ENCODE measurements at places on chromosomes 7 and 10.

- DNase-seq, result no peak
Observed at GRCh38 chr10:131198843-131199242, 112.7 kb downstream of the TCERG1L start.

DNA sequence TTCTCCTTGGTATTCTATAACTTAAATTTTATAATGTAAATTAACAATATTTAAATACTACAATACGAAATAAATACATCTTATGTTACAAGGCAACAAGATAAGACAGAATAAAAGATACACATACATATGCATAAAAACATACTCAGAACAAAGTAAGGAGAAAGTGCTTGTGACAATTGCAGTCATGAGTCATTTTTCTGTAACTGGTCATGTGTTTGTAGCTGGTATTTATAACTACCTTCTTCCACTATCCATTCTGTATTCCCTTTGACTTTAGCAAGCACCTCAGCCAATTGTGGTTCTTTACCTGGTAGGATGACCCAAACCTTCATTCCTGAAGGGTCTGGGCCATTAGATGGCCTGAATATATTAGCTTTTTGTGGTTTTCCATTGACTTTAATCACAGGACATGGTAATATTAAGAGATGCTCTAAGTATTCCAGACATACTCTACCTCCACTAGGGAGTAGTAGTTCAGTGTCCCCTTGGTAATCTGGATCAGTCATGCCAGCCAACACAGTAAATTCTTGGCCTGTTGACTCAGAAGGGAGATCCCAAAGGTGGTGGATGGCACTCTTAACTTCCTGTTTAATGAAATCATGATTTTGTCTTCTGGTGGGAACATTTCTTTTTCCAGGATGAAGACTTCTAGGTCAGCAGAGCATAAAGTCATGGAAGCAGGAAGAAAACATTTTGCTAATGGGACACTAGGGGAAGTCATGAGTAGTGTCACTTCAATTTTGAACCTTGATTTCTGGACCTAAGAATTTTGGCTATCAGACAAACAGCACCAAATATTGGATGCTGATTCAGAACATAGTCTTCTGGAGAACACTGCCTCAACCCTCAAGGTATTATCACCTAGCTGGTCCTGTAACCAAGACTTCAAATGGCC, 733.7 kb upstream of the IGFBP3 start:
- no peak for DNase-seq

DNA sequence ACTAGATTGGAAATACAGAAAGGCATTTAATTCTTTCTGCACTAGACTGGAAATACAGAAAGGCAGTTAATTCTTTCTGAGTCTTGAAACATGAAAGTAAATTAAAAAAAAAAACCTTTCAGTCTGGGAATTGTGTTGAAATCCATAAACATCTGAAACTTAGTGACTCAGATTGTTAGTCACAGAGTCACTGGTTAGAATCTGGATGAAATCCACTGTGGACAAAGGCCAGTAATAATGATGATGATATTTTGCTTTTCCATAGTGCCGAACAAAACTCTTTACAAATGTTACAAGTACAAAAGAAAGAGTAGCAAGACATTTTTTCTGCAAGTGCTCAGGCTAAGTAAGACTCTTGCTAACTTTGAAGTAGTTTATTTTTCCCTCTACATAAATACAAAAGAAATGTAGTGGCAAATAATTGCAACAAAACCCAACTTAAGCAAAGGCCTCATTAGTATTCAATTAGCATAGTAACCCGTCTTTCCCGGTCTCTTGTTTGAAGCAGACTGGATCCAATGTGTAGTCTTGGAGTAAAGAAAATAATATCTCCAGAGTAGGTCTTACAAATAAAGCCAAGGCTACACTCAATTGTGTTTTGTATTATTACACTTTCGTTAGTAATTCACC, 5.8 kb upstream of the PRTFDC1 start:
- no peak for DNase-seq

GRCh38 chr7:3722396-3722922, 421.4 kb downstream of the SDK1 start:
- no peak for DNase-seq

- DNase-seq, result no peak
Observed at GRCh38 chr10:132163278-132163765, 23.4 kb upstream of the DPYSL4 start.

- DNase-seq, result peak; percentile 12
Observed at GRCh38 chr10:123021517-123021916, 12.7 kb downstream of the ACADSB start.

DNA sequence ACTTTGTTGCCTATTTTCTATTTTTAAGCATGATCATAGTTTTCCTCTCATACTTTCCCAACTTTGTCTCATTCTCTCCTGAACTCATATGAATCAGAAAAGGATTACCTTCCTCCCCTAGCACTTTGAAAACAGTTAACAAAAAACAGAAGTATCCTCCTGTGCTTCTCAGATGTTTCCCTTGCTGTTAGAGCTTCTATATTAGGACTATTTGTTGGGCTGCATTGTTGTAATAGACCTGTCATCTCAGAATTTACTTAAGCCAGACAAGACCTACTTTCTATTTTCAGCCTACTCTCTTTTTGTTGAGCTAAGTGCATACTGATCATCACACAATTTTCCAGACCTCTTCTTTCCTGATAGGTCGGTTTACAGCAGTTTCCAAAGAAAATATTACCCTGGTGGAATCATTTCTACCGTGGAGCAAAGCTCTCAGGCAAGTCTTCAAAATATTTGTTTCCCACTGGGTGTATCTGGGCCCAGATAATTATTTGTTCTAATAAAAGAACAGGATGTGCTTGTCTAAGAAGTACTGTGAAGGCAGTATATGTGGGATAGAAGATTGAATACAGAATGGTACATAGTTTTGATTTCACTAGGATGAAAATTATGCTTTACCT, 411.9 kb upstream of the KLF6 start:
- no peak for DNase-seq

DNA sequence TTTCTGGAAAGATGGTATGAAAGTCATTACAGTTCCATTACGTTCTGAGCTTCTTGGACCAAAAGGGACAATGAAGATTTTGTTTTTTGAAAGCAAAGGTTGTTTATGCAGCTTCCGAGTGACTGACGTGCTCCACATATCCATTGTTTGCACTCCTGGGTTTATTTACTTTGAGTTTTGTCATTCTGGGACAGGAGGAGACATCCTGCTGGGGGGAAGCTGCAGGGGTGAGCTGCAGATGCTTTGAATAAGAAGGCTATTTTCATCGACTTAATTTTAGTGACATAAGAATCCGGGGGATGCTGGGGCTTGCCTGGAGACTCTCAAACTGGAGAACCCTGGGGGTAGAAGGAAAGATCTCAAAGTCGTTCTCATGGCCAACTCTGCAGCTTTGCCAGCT, 12.7 kb upstream of the SFMBT2 start:
- no peak for DNase-seq

DNA sequence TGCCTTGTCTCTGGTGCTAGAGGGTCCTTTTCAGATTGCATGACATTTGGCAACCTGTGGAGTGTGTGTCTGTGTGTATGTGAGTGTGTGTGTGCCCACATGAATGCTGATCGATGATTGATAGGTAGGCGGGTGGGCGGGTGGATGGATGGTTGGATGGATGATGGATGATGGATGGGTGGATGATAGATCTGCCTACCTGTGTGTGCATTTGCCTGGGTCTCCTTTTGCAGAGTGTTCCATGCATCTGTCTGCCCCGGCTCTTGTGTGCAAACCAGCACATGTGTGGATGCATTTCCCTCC, 99.8 kb downstream of the RGS10 start:
- no peak for DNase-seq

- DNase-seq, result no peak
Observed at GRCh38 chr7:127252778-127253280, at the start of gene GRM8. TSS of gene GRM8 (minus strand) at chr7:127252941.

GRCh38 chr10:84089162-84089561, 50.1 kb upstream of the GHITM start:
- no peak for DNase-seq

DNA sequence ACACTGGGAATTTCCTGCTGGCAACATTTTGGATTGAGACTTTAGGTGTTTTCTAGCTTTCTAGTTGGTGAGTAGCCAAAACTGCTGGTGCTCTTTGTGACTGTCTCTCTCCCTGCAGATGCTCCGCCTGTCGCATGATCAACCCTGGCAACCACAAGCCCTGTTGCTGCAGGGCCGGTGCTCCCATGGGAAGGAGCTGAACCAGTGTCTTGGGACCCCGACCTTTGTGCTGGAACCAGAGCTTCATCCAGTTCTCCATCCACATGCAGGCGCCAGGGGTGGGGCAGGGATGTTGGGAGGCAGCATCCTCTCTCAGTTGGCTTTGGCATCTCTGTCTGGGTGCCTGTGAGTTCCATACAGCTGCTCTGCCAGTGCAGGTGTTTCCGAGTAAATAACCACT, 306.2 kb upstream of the MKI67 start:
- DNase-seq, result no peak

- no peak for DNase-seq
Observed at GRCh38 chr10:53646525-53646924, 873.9 kb upstream of the MBL2 start.

GRCh38 chr10:132563485-132564248, 26.1 kb downstream of the INPP5A start:
- DNase-seq, result no peak

DNA sequence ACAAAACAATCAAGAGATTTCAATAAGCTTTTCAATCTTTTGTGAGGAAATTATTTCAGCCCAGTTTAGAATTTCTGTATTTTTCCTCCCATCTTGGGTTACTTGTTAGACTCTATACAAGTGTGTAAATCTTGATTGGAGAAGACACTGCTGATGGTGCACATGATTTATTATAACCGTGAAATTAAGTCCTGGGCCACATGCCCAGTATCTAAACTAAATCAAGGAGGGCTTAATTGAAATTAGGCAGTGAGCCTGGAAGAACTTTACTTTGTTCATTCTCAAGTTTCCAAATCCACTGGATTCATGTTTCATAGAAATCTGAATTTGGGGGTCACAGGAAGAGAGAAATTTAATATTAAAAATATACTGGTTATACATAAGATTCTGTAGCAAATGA, 44.5 kb downstream of the CSTF2T start:
- DNase-seq, result no peak

- DNase-seq, result no peak
Observed at GRCh38 chr10:132063432-132063831, 2.3 kb upstream of the JAKMIP3 start.

DNA sequence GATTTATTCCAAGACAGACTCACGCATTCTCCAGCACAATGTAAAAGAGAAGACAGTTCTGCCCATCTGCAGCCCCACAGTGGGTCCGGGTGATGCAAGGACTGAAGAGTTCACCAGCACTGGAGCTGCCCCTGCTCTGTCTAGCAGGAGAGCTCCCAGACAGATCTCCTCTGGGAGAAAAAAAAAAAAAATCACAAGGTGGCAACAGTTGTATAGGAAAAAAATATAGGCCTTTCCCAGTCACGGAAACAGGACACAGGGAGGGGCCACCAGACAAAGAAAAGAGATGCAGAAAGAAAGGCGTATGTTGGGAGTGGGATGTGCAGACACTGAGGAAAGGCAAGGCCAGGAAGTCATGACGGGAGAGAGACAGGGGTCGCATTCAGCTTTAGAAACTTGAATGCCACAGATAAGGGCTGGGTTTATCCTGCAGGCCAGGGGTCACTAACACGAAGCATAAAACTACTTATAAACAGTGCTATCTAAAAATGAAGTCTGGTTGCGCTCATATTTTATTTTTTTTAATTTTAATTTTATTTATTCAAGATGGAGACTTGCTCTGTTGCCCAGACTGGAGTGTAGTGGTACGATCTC, 54.1 kb downstream of the FAM171A1 start:
- DNase-seq, result no peak

DNA sequence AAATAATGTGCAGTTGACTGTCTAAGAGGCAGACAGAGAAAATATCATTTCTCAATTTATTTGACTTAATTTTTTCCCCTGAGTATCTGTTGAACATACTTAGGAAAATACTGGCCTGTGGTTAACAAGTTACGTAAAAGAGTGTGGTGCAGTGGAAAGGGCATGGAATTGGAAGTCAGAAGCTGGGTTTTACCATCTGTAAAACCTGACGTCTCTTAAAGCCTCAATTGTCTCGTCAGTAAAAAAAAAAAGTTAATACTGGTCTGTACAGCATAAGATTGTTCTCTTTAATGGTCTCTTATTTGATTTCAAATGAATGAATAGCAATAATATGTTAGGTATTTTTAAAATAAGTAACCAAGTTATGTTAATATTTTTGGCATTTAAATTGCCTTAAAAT, 67.8 kb downstream of the PHTF2 start:
- no peak for DNase-seq

DNA sequence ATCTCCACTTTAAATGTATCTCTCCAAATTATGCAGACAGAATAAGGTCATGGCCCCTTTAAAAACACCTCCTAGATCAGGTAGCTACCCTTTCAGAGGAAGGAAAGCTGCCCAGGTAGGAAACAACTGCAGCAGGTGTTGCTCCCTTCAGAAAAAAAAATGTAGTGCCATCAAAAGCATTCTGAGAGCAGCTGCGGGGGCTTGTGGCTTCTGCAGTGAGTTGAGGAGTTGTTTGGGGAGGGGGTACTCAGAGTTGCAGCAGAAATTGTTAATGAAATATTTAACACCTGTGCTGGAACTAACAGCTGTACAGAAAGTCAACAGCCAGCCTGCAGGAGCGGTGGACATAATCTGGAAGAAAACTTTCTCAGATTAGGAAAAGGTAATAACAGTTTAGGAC, 24.0 kb downstream of the CDHR3 start:
- DNase-seq, result no peak

DNA sequence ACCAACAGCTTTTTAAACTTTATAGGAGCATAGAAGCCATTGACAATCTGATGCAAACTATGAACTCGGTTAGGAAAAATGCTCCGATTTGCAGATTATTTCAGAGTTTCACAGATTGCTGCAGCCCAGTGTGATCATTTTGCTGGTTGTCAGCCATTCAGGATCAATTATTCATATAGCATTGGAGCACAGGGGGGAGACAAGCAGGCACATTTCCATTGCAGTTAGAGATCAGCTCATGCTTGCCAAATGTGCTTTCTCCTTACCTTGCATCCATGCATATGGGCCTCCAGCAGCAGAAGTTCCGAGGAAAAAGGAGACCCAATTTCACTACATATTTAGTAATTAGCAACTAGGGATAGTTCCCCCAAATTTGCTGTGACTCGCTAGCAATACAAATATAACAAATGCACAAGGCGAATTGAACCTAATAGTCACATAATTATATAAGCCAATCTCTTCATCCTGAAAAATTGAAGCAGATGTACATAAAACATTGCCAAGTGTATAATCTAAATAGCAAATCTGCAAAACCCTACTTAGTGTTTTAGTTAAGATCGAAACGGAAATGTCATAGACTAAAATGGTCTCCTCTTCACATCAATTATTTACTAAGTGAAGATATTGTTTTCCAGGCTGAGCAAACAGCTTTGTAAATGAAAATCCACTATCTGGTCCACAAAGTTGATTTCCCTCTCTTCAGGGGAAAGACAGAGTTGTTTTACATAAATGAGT, 49.5 kb upstream of the RSU1 start:
- no peak for DNase-seq

DNA sequence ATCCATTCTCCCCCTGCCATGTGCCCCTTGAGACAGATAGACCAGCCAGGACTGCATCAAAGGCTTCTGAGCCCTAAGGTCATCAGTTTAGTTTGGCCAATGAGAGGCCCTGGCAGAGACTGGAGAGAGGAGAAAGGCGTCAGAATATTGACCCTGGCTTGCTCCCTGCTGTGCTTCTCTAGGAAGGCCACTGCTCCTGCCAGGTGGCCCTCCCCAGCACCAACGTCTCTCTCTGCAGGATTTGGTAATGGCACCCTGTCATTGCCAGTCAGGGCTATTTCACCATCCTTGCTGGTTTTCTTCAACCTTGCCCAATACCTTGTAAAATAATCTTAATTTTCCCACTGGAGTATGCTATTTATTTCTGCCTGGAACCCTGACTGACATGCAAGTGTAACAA, 38.8 kb upstream of the ZRANB1 start:
- no peak for DNase-seq

- no peak for DNase-seq
Observed at GRCh38 chr7:99720800-99721595, 14.0 kb downstream of the CYP3A7 start.

Measured in KG1 (cell line).